ENCODE measurements at places on chromosomes 13 and 19.

DNA sequence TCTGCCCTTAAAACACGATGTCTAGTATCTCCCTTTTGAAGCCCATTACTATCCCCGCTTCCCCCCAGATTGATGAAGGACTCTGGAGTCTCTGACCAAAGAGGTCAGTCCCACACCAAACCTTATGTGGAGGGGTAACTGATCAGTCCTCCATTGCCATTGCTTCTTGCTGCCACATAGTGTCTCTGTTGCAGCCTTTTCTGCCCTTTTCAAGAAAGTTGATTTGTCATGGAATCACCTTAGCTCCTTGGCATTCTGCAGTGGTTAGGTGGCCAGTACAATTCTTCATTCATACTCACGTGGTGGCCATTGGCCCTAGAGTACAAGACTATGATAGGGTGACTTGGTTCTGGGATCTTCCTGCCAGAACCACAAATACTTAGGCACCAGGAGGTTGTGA lies 8.4 kb upstream of the HTR2A start:
- no peak for DNase-seq

GRCh38 chr19:29779921-29780320 lies 31.9 kb upstream of the CCNE1 start:
- no peak for DNase-seq

GRCh38 chr19:56670961-56671612 lies 470 bp downstream of the ZNF835 start:
- no peak for DNase-seq

DNA sequence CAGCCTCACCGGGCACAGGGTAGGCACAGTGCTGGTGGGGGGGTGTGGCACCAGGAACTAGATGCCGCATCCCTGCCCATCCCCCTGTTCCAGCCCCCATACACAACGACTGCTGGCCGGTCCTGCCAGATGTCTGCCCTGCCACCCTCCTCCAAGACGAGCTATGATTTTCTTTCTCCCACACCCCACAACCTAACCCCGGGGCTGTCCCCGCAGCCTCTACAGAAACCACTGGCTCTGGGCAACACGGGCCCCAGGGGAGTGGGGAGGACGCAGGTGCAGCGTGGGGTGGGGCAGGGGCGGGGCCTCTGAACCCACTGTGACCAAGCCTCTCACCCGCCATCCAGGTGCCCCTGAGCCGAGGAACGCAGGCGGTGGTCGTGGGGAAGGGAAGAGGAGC lies 15.5 kb downstream of the PGLS start:
- DNase-seq: no peak

DNA sequence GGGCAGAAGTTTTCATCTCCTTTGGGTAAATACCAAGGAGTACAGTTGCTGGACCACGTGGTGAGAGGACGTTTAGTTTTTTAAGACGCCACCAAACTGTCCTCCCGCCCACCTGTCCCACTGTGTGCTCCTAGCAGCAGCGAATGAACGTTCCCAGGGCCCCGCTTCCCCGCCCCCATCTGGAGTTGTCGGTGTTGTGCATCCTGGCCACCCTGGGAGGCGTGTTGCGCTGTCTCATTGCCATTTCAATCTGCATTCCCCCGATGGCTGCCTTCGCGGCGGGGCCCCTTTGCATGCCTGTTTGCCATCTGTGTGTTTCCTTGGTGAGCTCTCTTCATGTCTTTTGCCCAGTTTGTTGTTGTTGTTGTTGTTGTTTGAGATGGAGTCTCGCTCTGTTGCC lies 76.1 kb downstream of the KDM4B start:
- no peak for DNase-seq

- DNase-seq: no peak
These were observed 160.4 kb downstream of the ZIC5 start for GRCh38 chr13:99811067-99811700.

DNA sequence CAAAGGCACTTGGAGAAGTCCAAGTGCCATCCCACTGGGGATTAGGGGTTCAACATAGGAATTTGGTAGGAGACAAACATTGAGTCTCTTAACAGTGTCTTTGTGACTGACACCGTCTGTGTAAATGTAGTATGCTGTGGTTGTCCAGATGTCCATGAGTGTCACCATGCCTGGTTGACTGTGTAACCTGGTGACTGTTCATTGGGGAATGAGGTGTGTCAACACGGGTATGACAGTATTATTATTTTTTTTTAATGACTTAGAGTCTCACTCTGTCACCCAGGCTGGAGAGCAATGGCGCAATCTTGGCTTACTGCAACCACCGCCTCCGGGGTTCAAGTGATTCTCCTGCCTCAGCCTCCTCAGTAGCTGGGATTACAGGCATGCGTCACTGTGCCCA lies 16.2 kb downstream of the PKN1 start:
- no peak for DNase-seq

- no peak for DNase-seq
These were observed 1.7 kb upstream of the ZNF507 start for GRCh38 chr19:32343550-32344262.

GRCh38 chr13:26971990-26972887 lies 199.4 kb downstream of the USP12 start:
- DNase-seq: peak; percentile 57

GRCh38 chr19:5632241-5632612 lies 9.3 kb downstream of the SAFB start:
- no peak for DNase-seq

- DNase-seq: no peak
These were observed at the start of gene THSD1 for GRCh38 chr13:52405767-52406494. Gene THSD1, minus strand, starts transcription at chr13:52406172. Its CDS starts 3,572 bp downstream, at chr13:52402600.

GRCh38 chr13:114134944-114135610 lies 2.7 kb upstream of the RASA3 start:
- DNase-seq: no peak

DNA sequence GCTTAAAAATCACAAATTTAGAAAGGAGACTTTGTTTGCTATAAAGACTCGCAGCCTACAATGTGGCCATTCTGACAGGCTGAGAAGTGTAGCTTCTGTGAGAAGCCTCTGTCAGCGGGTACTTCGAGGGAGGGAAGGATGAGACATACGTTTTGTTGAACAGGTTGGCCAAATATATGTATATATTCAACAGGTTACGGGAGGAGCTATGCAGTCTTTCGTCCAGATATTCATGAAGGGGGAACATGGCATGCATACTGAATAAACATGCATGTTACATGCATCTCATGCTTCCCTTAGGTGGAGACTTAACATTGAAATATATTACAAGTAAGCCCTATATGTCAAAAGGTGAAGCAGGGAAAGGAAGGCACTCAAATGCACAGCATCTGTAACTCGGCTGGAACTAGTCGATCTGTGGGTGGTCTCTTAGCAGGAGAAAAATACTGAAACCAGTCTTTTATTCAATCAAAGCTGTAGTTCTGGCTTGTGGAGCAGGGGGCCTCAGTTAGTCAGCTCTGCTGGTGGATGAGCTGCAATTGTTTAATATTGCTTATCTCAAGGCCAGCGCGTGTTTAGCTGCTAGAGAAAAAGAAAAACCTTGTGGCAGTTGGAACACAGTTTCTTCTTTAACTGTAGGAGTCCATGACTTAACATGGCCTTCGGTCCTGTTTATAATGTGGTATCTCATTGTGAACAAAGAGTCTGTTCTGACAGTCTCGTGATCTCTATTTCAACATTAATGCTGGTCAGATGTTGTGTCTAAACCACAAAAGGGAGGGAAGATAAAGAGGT lies 94.3 kb downstream of the FAM216B start:
- no peak for DNase-seq

DNA sequence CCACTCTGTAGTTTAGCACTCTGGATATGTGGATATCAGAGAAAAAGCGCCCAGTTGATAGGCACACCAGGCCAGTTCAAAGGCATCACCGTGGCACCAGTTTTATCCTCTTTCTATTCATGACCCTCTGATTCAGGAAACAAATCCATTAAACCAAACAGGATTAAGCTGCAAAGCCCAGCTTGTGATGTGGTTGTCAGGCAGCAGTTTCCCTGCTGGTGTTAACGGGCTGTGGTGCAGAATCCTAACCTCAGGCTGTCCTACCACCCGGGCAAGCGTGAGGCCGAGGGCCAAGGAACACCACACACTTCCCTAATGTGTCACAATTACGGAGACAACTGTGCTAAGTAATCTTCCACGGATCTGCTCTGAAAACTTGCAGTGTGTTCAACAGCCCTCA lies 209.1 kb downstream of the OLFM4 start:
- DNase-seq: no peak

DNA sequence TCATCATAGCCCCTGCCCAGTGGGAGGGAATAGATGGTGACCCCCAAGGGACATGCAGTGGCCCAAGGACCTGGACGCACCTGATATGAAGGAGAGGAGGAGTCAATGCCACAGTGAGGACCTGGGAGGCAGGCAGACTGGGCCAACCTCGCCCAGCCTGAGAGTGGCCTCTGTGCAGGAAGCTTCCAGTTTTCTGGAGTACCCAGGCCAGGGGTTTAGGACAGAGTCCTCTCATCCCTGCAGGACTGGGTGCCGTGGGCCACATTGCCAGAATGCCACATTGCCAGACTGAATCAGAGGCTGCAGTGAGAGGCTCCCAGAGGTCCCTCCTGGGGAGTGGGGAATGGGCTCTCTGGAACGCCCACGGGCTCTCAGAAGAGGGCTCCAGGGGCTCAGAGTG lies 82.9 kb upstream of the VSTM2B start:
- DNase-seq: no peak

DNA sequence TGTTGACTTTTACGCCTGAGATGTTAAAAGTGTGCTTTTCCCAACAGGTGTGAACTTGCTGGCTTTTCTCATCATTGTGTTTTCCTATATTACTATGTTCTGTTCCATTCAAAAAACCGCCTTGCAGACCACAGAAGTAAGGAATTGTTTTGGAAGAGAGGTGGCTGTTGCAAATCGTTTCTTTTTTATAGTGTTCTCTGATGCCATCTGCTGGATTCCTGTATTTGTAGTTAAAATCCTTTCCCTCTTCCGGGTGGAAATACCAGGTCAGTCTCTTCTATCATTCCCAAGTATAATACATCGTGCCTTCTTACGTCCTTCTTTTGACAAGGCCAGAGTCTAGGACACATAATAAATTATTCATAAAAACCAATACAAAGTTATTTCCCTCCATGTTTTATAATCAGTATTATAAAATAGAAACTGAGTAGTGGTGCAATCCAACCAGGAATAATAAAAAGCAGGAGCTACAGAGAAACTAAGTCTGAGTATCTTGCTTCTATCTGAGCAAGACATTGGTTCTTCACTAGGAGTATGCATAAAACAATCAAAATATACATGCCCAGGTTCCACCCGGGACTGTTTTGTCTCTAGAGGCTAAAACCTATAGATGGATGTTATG lies 57.9 kb downstream of the RXFP2 start:
- DNase-seq: no peak

- peak; percentile 45 for DNase-seq
These were observed 108.9 kb downstream of the DNAJC15 start for GRCh38 chr13:43132257-43132656.

DNA sequence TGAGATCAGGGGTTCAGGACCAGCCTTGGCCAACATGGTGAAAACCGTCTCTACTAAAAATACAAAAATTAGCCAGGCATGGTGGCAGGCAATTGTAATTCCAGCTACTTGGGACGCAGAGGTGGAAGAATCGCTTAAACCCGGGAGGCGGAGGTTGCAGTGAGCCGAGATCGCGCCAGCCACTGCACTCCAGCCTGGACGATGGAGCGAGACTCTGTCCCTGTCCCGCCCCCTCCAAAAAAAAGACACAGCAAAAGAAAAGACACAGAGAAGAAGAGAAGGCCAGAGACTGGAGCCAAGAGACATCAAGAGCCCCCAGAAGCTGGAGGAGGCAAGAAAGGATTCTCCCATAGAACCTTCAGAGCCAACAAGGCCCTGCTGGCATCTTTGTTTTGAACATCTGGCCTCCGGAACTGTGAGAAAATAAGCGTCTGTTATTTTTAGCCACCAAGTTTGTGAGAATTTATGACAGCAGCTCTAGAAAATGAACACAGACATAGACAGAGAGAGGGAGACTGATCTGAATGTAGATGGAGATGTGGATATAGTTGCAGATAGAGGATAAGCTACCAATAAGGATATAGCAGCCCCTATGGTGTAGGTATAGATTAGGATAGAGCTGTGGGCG lies 25.7 kb upstream of the PNMA8B start:
- DNase-seq: no peak

DNA sequence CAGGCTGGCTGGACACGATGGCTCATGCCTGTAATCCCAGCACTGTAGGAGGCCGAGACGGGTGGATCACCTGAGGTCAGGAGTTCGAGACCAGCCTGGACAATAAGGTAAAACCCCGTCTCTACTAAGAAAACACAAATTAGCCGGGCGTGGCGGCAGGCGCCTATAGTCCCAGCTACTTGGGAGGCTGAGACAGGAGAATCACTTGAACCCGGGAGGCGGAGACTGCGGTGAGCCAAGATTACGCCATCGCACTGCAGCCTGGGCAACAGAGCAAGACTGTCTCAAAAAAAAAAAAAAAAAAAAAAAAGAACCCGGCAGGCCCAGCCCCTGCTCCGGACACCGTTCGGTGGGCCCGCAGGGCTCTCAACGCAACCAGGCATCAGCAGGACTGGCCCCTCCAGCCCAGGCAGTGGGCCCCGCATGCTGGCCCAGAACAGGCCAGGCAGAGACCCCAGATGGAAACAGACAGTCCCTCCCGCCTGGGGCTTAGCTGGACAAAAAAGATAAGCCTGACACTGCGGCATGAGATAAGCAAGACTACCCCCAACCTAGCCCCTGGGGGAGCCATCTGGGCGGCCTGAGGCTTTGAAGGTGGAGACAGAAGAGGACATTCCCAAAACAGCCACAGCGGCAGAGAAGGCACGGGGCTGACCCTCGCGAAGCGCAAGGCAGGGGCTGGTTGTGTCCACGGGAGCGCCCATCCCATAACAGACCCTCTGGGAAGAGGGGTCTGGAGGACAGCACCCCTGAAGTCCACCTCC lies 11.6 kb downstream of the REXO1 start:
- no peak for DNase-seq

DNA sequence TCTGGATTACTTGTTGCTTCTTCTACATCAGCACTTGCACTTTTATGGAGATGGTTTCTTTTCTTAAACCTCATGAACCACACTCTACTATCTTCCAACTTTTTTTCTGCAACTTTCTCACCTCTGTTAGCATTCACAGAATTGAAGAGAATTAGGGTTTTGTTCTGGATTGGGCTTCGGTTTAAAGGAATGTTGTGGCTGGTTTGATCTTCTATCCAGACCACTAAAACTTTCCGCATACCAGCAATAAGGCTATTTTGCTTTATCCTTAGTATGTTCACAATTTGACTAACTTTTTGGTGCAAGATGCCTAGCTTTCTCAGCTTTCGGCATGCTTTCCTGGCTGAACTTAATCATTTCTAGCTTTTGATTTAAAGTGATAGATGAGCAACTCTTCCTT lies 666.7 kb upstream of the MIR17HG start:
- no peak for DNase-seq

- DNase-seq: no peak
These were observed 26.3 kb downstream of the SAE1 start for GRCh38 chr19:47156861-47157430.

GRCh38 chr19:38912600-38913514 lies 871 bp upstream of the CCER2 start:
- DNase-seq: no peak

All from NCI-H2107 (cell line).